NCI-H69 (cell line): ENCODE measurements at places on chromosomes 7 and 10.

- DNase-seq, result no peak
These were observed 126.4 kb downstream of the RNLS start for GRCh38 chr10:88456730-88457129.

DNA sequence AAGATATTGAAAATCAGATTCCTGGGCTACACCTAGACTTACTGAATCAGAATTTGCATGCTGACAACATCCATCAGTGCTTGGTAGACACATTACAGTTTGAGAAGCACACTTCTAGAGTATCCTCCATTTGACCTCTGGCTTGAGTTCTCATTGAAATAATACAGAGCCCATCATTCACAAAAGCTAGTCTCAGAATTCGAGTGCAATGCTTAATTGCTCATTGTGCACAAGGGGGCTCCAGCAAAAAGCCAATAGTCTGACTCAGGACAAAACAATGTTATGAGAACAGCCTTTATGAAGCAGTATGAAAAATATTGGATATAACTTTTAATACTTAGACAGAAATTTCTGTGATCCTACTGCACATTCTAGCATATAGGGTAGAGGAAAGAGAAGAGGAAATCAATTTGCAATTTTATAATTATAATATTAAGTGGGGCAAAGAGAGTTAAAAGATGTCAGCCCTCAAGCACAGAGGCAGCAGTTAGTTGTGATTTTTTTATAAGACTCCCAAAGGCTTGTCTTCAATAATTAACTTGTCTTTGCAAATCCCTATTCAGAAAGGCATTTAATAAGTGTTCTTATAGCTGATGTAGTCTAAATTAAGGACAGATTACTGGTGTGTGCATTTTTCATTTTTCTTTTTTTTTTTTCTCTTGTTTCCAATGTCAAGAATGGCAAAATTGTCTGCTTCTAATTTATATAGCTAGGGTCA, 105.8 kb upstream of the ANK3 start:
- no peak for DNase-seq

DNA sequence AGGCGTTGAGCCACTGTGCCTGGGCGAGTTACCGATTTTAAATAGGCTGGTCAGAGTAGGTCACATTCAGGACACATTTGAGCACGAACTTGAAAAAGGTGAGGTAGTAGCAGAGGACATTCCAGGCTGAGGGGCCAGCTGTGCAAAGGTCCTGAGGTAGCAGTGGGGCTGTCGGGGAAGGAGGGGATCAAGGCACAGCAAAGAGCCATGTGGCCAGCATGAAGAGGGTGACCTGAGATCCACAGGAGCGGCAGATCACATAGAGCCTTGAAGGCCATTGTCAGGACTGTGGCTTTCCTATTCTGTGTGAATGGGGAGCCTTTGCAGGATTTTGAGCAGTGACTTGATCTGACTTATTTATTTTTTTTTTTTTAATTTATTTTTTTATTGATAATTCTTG, 6.5 kb downstream of the ZAN start:
- DNase-seq, result no peak

DNA sequence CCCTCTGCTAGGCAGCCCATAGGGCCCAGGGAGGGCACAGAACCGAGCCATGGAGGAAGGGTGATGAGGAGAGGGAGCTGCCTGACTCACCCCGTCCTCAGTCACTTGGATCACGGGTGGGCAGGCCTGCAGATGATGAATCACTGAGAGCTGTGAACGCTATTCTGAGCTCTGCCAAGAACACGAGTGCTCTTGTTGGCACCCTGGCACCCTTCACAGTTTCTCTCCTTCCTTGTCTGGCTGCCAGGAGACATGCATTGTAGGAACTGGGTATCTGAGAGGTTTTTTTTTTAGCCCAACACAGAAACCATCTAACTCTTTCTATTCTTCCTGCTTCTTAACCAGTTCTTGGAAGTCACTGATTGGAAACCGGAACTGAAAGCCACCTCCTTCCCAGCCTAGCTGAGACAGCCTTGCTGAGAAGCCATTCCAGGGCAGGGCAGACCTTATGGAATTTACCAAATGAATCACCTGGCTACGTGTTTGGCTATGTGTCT, 82.1 kb downstream of the SLC37A3 start:
- DNase-seq, result no peak

DNA sequence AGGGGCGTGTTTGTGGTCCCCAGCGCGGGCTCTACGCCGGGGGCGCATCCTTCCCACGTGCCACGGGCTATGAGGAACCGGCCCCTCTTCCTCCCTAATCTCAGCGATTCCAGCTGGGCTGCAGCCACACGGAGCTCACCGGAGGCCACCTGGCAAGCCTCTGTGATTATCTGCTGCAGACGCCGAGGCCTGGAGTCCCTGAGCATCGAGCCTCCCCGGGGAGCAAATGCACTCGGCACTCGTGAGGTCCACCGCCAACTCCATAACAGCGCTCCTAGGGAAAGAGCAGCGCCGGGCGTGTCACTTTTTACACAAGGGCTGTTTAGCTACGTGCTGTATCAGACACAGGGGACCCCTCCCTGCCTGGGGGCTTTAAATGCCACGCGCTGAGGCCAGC, 101.2 kb downstream of the DYNC2I1 start:
- DNase-seq, result peak; percentile 88

DNA sequence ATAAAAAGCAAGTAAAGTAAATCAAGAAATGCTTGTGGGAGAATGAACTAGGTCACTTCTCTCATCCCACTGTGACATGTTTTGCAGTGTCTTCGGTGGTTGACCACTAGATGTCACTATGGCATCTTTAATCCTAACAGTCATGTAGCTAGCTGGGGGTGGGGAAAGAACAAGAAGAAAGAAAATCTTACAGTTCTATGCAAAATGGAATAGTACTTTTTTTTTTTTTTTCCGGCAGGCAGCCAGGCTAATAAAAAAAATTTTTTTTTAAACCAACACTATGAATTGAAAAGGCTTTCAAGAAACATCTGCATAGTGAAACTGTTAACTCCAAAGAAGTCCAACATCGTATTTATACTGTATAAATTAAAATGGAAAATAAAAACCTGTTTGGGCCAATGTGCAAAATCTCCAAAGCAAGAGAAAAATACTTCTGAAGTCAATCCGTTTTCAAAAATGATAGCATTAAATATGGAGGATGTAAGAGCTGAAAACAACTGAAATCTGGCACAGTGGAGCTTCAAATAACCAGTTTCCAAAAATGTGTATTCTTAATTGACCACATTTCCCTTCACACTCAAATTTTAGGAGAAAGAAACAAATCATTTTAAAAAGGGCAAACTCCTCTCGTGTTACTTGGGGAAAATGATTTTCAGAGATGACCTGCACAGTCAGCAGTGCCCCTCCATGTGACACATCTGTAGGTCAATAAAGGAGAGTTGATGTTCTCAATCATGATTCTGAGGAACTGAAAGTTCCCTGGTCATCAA, 38.5 kb downstream of the CDK1 start:
- DNase-seq, result peak; percentile 73

GRCh38 chr10:124353091-124353815, 65.5 kb downstream of the OAT start:
- DNase-seq, result no peak

- DNase-seq, result no peak
These were observed 17.6 kb upstream of the ELOVL3 start for GRCh38 chr10:102208311-102209035.

GRCh38 chr10:68053553-68053952, 21.5 kb downstream of the HERC4 start:
- no peak for DNase-seq

DNA sequence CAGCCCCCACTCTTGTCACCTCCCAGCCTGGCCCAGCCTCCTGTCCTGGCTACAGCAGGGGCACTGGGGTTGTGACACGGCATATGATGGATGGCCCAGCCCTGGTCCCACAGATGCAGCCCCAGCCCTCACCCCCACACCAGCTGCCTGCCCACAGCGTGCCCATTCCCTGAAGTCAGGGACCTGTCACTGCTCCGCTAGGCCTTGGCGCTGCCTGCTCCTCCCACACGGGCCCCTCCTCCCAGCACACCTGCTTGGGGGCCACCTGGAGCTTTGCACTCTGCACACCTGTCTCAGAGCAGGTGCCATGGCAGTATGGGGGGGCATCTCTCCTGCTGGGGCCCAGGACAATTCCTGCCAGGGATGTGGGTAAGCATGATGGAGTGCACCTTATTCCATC, 3.5 kb downstream of the GCK start:
- peak; percentile 86 for DNase-seq

GRCh38 chr7:81611805-81612204, 158.0 kb downstream of the HGF start:
- DNase-seq, result no peak

DNA sequence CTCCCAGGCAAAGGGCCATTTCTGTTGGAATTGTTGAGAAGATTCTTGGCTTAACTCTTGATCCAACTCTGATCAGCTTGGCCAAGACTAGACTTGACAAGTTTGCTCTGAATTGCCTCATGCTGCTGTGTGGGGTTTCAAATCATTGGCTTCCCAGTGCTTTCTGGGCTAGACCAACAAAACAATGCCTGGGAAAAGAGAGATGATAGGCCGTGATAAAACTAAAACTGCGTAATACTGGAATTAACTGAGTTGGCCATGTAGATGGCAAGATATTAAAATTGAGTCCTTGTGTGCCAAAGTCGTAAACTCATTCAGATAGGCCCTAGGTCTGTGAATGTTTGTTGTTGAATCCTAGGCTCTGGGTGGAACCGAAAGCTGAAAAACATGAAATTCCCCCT, 222.6 kb downstream of the MGMT start:
- DNase-seq, result no peak

- DNase-seq, result no peak
These were observed 73.8 kb downstream of the DIP2C start for GRCh38 chr10:615583-616152.

DNA sequence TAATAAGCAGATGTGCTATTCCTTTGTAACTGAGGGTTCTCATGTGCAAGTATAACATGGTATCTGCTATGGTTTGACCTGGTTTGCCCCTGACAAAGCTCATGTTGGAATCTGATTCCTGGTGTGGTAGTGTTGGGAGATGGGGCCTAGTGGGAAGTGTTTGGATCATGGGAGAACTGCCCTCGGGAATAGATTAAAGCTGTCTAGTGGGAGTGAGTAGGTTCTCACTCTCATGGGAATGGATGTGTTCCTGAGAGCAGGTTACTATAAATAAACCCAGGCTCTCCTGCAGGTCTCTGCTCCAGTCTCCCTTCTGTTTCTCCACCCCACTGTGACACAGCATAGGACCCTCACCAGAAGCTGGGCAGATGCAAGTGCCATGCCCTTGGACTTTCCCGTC, 97.7 kb downstream of the ATE1 start:
- peak; percentile 12 for DNase-seq

DNA sequence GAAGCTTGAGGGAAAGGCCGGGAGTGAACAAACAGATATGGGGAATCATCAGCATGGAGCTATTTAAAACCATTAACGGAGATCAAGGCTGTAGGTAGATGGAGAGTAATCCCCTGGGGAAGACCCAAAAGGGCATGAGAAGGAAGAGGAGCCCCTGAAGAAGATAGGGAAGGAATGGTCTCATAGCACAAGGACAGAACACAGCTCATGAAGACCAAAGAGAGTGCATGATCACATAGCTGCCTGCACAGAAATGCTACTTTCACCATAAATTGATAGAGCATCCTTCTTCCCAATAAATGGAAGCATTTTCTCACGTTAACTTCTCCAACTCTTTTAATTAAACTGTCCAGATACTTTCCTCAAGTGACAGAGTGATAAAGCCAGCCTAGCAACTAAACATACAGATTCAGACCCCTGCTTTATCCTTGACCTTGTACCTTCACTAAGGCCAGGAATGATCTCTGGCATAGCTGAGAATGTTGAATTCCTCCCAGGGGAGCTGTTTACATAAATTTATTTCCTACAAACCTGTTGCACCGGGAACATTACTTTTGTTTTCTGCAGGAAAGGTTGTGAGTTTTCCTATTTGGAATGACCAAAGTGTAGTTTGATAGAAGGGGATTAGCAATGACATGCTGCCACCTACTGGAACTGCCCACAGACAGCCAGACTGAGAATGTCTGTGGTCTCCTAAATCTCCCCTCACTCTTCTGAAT, 110.8 kb upstream of the LRGUK start:
- DNase-seq, result peak; percentile 85

DNA sequence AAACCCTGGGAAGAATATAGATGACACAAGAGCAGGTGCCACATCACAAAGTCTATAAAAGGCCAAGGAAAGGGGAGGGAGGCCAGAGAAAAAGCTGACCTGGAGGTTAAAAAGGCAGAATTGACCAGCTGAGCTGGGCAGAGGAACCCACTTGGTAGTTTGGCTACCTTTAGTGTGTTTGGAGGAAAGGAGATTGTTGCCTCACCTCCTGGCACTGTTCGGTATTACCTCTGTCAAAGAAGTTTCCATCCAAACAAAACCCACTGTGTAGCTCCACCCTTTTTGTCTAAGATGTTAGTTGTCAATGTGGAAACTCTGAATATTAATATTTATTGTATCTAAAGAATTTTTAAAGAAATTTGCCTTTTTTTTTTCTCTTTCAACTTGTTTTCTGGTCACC, 23.4 kb downstream of the ENTPD7 start:
- DNase-seq, result peak; percentile 1

DNA sequence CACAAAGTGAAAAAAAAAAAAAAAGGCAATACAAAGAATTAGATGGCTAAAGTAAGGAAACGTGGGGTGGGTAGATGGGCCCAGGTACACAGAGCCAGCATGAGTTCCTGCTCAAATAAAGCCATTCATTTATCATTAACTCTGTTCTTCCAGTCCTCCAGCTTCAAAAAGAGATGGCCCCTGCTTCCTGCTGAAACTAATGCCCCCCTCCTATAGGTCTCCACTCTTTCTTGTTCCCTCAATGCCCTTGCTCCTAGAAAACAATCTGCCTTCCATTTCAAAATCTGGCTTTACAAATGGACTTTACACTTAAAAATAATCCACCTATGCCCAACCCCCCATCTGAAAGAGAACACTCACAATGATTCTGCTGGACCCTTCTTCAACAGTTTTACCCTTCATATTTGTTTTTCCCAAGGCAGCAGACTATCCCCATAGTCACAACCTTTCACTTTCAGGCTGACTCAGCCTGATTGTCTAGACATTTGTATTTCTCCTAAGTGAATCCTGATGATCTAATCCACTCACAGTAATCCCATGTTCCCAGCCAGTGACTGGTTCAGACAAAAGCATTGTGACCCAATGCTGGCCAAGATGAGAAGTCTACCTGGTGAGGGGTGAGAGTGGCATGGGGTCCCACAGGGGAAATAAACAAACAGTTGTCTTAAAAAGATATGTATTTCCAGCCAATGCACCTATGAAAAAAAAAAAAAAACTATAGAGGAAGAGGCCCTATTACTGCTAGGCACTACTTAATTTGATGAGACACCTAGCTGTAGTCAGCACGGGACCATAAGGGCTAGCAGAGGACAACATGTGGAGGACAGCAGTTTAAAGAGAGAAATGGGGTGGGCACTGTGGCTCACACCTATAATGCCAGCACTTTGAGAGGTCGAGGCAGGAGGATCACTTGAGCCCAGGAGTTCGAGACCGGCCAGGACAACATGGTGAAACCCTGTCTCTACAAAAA, 74.6 kb upstream of the GRID1 start:
- no peak for DNase-seq

DNA sequence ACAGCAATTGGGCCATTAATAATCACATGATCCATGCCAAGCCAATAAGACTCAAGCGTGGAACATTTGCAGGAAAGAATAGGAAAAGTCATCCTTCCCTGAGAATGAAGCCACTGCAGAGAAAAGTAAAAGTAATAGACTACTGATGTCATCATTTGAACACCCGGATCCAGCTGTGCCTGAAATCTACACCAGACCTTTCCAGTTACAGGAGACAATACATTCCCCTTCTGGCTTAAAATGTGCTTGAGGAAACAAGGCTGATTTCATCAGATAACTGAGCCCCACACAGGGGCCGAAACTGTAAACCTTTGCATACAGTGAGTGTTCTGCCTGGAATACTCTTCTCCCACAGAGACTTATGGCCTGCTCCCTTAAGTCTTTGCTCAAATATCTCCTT, 232.8 kb downstream of the KCNMA1 start:
- DNase-seq, result peak; percentile 77

- peak; percentile 90 for DNase-seq
These were observed 8.5 kb downstream of the SP8 start for GRCh38 chr7:20778063-20778721.
